ENCODE measurements at places on chromosomes 5 and 9. TPM values are rescaled to one million over a fixed set of nuclear protein-coding genes. Genes with fewer than 3 reads are reported as not detected.

The PCDHGA3 gene
- total RNA-seq: 1.2 TPM

The C9 gene
- 0.34 TPM for total RNA-seq

The C1QTNF2 gene
- 0.28 TPM for total RNA-seq

The CCDC171 gene
- total RNA-seq: 0.98 TPM

The CARTPT gene
- not detected for total RNA-seq

The TEX48 gene
- total RNA-seq: not detected

The ACOT12 gene
- not detected for total RNA-seq

The PLCXD3 gene
- total RNA-seq: 0.51 TPM

The DNAJC25 gene
- total RNA-seq: 5.1 TPM

The EQTN gene
- total RNA-seq: not detected

The PCDHA1 gene
- 0.17 TPM for total RNA-seq

The PCDHGA1 gene
- 0.33 TPM for total RNA-seq

The RBM27 gene
- 35.7 TPM for total RNA-seq

The LHX6 gene
- total RNA-seq: 27.4 TPM

The PKD2L2 gene
- total RNA-seq: not detected

The TRIP13 gene
- 39.6 TPM for total RNA-seq

The SMAD5 gene
- 49.5 TPM for total RNA-seq

The CYSTM1 gene
- 8.7 TPM for total RNA-seq

The AHRR gene
- total RNA-seq: 13.4 TPM

The WDR31 gene
- 0.17 TPM for total RNA-seq

The GRXCR2 gene
- not detected for total RNA-seq

The ARID3C gene
- 0.51 TPM for total RNA-seq

The SLC2A6 gene
- 42.1 TPM for total RNA-seq

The NR2F1-AS1 gene
- total RNA-seq: 18.4 TPM

The WDR70 gene
- total RNA-seq: 34.5 TPM

The NR4A3 gene
- total RNA-seq: not detected

The ESM1 gene
- 70.8 TPM for total RNA-seq

The COL15A1 gene
- total RNA-seq: 31.5 TPM

The THBS4 gene
- total RNA-seq: 0.28 TPM

The RALGPS1 gene
- 3.3 TPM for total RNA-seq

The CNTNAP3B gene
- 87.2 TPM for total RNA-seq

The SGCD gene
- total RNA-seq: 0.84 TPM

The PCDHGB5 gene
- 16.7 TPM for total RNA-seq

The IL9 gene
- total RNA-seq: not detected

The TAF11L9 gene
- not detected for total RNA-seq

The SLCO6A1 gene
- not detected for total RNA-seq

The PDE6A gene
- total RNA-seq: 0.05 TPM

The PCDHB10 gene
- total RNA-seq: 0.70 TPM
